ENCODE measurements at places on chromosomes 12 and 14.

DNA sequence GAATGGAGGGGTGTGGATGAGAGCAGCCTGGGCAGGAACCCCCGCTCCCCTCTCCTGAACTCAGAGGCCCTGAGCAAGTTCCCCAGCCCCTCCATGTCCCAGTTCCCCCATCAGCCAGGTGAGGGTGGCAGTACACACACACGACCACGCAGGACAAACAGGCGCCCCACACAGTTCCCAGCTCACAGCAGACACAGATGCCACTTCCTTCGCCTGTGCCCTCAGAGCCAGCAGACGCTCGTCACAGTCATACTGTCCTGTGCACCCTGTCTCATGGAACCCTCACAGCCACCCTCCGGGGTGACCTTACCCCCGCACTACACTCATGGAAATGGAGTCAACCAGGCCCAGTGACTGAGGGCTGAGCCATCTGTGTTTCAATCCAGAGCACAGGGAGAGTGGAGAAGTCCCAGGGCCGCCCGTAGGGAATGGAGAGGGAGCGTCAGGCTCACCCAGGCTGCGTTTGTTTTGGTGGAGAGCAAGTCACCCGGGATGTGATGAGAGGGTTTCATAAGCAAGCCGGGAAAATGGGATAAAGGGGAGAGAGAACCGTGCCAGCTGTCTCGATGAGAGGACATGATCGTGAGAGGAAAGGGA lies 47.5 kb upstream of the DYNC1H1 start:
- DNase-seq, result no peak

DNA sequence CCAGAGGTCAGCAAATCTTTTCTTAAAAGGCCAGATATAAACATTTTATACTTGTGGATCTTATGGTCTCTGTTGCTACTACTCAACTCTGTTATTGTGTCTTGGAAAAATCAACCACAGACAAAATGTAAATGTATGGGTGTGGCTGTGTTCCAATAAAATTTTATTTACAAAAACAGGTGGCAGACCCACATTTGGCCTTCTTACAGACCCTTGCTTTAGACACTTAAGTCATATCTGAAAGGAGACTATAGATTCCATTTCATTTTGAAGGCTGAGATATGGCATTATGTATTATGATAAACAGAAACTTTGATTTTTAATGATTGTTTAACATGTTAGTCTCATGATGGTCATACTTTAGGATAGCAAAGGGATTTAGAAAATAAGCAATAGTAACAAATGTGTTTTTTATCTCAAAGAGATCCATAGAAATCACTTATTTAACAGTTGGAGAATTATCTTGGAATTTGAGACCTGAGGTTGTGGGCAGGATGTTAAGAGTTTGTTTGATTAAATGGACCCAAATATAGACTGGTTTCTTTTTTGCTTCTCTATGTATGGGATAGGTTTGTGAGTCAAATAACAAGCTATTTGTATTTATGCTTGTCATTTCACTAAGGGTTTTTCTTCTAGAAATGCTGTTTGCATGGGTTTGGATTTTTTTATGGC lies 51.2 kb downstream of the PPFIBP1 start:
- DNase-seq, result no peak

DNA sequence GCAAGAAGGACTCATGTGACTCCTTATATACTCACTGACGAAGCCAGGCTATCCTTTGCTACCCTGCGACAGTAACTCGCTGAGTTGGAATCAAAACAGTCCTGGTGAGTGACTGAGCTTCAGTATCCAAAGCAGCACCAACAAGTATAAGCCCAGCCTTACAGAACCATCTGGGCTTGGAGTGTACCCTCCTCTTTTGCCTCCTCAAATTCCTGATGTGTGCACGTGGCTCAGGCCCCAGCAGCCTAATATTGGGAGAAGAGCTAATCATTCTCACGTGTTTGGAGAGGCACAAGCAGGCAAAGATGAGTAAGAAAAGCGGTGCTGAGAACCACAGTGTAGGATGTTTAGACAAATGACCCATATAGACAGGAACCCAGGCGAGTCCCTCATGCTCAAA lies 34.4 kb downstream of the PPTC7 start:
- no peak for DNase-seq

DNA sequence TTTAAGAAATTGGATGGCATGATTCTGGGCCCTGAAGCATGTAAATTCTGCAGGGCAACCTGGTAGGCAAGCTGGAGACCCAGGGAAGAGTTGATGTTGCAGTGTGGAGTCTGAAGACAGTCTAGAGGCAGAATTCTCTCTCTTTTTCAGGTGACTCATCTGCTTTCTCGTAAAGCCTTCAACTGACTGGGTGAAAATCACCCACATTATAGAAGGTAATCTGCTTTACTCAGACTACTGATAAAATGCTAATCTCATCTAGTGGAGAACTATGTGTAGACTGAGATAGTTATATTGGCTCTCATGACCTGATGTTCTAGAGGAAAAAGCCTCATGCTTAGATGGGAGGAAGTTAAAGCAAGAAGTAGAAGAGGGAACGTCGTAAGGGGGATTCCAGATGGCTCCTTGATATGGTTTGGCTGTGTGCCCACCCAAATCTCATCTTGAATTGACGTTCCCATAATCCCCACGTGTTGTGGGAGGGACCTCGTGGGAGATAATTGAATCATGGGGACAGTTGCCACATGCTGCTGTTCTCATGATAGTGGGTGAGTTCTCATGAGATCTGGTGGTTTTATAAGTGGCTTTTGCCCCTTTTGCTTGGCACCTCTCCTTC lies 723.8 kb downstream of the BCL11B start:
- DNase-seq, result no peak

DNA sequence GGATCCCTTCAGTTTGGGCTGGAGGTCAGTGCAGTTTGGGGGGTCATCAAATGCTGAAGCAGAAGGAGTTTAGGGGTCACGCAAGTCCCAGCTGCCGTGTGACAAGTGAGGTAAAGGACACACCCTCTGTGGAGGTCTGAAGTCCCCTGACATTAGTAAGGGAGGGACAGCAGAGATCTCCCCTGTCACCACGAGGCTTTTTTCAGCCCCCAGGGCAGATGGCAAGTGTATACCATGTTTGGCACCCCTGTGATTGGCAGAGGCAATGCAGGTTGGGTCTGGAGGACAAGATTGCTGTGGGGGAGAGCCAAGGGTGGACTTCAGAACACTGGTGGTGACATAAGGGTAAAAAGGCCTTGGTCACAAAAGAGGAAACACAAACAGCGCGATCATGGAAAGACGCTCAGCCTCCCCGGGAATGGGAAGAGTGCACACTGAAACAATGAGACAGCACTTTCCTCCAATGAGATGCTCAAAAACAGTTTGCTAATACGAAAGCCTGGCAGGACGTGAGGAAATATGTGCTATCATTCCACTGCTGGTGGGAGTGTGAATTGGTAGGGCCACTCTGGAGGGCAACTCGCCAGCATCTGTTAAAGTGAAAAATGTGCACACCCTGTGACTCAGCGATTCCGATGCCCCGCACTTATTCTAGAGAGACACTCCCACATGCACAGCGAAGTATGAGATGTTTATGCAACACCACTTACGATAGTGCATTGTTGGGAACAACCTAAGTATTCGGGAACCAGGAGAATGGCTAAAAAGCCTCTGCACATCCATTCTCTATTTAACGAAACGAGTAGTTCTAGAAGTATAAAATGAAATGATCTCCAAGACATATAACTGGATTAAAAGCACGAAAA lies 14.4 kb upstream of the CD27 start:
- DNase-seq, result peak; percentile 53

Measured in NCI-H774 (cell line).